ENCODE measurements at places on chromosomes 3 and 15. TPM values are rescaled to one million over a fixed set of nuclear protein-coding genes. Genes with fewer than 3 reads are reported as not detected.
A peak's percentile ranks its signal among the peaks of the same experiment; 100 is the strongest.

SPESP1 gene
- 7.6 TPM for total RNA-seq

VEPH1 gene
- total RNA-seq, result 0.16 TPM

PLSCR5 gene
- not detected for total RNA-seq

ATP13A5 gene
- total RNA-seq, result not detected

DNA sequence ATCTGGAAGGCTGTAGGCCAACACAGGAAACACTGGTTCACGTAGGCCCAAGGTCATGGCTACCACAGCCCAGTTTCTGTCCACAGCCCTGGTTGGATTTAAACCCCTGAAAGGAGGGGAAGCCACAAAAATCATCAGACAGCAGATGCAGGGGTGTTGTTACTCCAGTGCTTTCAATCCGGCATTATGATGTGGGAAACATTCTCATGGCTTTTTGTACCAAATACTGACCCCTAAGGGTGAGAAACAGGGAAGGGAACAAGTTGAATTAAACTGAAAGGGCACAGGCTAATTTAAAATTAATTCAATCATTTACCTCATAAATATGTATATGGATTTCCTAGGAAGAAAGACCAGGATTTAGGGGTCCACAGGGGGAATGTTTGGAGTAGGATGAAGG is 375.6 kb downstream of the CTNNB1 start:
- peaks cover 28% of the 10 kb centered on the region for H3K4me1 ChIP-seq
- DNase-seq, result no peak
- no peaks in the 10 kb centered on the region for H3K36me3 ChIP-seq
- H3K4me3 ChIP-seq, result no peak overlapping the region

DNA sequence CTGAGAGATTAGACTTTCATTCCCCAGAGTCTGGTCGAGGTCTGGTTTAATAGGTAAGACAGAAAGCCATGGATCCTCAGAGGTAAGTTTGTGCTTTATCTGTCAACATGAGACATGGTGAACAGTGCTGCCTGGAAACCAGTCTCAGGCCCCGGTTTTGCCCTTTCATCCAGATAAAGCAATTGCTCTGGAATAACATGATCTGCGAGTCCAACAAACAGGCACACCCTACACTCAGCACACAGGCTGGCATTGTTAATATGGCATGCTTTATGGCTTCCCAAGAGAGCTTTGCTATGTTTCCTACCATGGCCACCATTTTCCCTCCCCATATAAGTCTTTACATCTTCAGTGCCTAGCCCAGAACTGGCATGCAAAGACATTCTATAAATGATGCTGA is 30.1 kb upstream of the MNS1 start:
- H3K36me3 ChIP-seq, result no peaks in the 10 kb centered on the region
- H3K27me3 ChIP-seq, result no peaks in the 10 kb centered on the region
- DNase-seq, result no peak
- H3K4me3 ChIP-seq, result no peak overlapping the region

GRCh38 chr3:110968076-110968475 is 103.5 kb upstream of the NECTIN3 start:
- H3K4me3 ChIP-seq, result no peak overlapping the region
- H3K27ac ChIP-seq, result no peak overlapping the region
- no peaks in the 10 kb centered on the region for H3K4me1 ChIP-seq
- DNase-seq, result no peak

GRCh38 chr3:19347671-19348070 is 199.4 kb downstream of the KCNH8 start:
- no peaks in the 10 kb centered on the region for H3K4me1 ChIP-seq
- no peaks in the 10 kb centered on the region for H3K27me3 ChIP-seq
- H3K4me3 ChIP-seq, result no peak overlapping the region
- H3K36me3 ChIP-seq, result no peaks in the 10 kb centered on the region
- DNase-seq, result no peak

DNA sequence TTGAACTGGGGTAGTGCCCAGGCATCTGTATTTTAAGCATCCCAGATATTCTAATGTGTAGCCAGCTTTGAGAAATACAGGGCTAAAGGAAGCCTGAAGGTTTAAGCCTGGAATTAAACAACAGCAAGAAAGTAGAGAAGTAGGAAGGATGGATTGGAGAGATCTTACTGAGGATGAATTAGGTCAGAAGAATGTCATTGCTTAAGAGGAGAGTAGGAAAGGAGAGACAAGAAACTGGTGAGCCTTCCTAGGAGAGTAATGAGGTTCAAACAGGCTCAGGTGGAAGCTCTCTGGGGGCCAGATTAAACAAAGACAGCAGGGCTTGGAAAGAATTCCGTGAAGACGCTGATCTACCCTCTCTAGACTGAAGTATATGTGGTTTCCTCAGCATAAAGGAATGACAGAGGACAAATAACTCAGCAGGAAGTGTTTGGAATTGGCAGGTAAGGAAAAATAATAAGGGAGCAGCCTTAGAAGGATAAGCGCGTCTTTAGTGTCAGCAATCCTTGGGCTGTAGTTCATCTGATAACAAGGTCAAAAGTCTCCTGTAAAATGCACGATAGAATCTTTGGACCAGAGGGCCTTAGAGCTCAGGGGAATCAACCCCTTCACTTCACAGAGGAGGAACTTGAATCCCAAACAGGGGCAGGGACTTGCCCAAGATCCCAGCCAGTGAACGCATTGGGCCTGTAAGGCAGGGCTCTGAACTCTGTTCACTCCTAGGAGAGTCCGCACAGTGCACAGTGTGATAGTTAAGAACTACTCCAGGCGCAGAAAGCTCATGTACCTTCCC is 90.9 kb downstream of the TP63 start:
- H3K4me1 ChIP-seq, result no peaks in the 10 kb centered on the region
- no peaks in the 10 kb centered on the region for H3K36me3 ChIP-seq
- no peak overlapping the region for H3K4me3 ChIP-seq
- H3K27me3 ChIP-seq, result no peaks in the 10 kb centered on the region
- DNase-seq, result no peak

GRCh38 chr3:107411779-107412178 is 34.5 kb downstream of the CCDC54 start:
- no peak for DNase-seq
- H3K27me3 ChIP-seq, result no peaks in the 10 kb centered on the region
- H3K27ac ChIP-seq, result no peak overlapping the region
- H3K36me3 ChIP-seq, result no peaks in the 10 kb centered on the region
- H3K4me1 ChIP-seq, result peaks cover 4% of the 10 kb centered on the region

GRCh38 chr3:113804661-113805060 is 33.9 kb upstream of the GRAMD1C start:
- H3K27me3 ChIP-seq, result no peaks in the 10 kb centered on the region
- no peak for DNase-seq
- peaks cover 100% of the 10 kb centered on the region for H3K36me3 ChIP-seq
- no peak overlapping the region for H3K27ac ChIP-seq

- peaks cover 8% of the 10 kb centered on the region for H3K27me3 ChIP-seq
- H3K27ac ChIP-seq, result peak overlapping the region; percentile 80
- peak overlapping the region; percentile 66 for H3K4me3 ChIP-seq
- peaks cover 72% of the 10 kb centered on the region for H3K4me1 ChIP-seq
Observed at GRCh38 chr15:43515741-43516140, 1.7 kb upstream of the MAP1A start.

DNA sequence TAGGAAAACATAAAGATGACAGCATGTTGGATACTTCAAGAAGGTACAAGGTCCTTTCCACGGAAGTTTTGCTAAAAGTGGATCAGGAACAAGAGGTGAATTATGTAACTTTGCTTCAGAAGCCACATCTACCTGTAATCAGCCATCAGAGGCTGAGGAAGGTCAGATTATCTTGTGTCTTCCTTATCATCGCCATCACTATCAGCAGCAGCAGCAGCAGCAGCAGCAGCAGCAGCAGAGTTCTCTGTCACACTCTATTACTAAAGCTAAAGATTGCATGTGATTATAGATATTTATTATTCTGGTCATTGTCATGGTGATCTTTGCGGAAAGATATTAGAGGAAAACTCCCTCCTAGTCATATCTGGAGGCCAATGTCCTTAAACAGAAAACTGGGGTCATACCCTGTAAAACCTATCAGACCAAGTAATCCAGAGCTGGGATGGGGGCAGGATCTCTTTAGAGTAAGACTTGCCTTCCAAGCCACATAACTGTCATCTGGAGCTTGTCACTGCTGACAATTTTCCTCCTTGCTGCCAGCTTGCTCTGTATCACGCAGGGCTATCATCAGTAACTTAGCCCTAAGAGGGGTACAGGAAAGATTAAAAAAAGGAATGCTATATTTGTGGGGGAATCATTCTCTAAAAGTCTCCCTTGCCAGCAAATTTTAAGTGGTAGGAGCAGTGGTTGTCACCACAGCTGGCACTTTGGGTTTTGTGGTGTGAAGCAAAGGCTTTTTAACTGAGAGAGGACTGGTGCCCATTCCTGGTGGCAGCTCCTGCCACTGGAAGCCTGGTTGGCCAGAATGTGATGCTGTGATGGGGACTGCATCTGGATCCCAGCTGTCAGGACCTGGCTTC is 130.9 kb upstream of the RASGRP1 start:
- no peaks in the 10 kb centered on the region for H3K27me3 ChIP-seq
- H3K36me3 ChIP-seq, result no peaks in the 10 kb centered on the region
- H3K4me3 ChIP-seq, result no peak overlapping the region
- no peak overlapping the region for H3K27ac ChIP-seq
- no peak for DNase-seq

GRCh38 chr15:41985236-41986160 is 13.1 kb upstream of the EHD4 start:
- H3K36me3 ChIP-seq, result no peaks in the 10 kb centered on the region
- no peak for DNase-seq
- H3K4me1 ChIP-seq, result peaks cover 22% of the 10 kb centered on the region
- no peak overlapping the region for H3K4me3 ChIP-seq

- H3K27me3 ChIP-seq, result peaks cover 58% of the 10 kb centered on the region
- peaks cover 43% of the 10 kb centered on the region for H3K4me1 ChIP-seq
- H3K27ac ChIP-seq, result peak overlapping the region; percentile 61
- H3K4me3 ChIP-seq, result peak overlapping the region; percentile 73
- peak; percentile 69 for DNase-seq
Observed at GRCh38 chr3:139934613-139935015, 371 bp upstream of the CLSTN2 start.

GRCh38 chr3:94159062-94159828 is 96.4 kb downstream of the NSUN3 start:
- H3K4me1 ChIP-seq, result no peaks in the 10 kb centered on the region
- no peak for DNase-seq
- no peaks in the 10 kb centered on the region for H3K27me3 ChIP-seq
- no peaks in the 10 kb centered on the region for H3K36me3 ChIP-seq
- H3K4me3 ChIP-seq, result no peak overlapping the region

- DNase-seq, result no peak
- no peaks in the 10 kb centered on the region for H3K27me3 ChIP-seq
- H3K27ac ChIP-seq, result no peak overlapping the region
- no peak overlapping the region for H3K4me3 ChIP-seq
- no peaks in the 10 kb centered on the region for H3K36me3 ChIP-seq
Observed at GRCh38 chr15:71788646-71789579, 21.4 kb upstream of the NR2E3 start.

DNA sequence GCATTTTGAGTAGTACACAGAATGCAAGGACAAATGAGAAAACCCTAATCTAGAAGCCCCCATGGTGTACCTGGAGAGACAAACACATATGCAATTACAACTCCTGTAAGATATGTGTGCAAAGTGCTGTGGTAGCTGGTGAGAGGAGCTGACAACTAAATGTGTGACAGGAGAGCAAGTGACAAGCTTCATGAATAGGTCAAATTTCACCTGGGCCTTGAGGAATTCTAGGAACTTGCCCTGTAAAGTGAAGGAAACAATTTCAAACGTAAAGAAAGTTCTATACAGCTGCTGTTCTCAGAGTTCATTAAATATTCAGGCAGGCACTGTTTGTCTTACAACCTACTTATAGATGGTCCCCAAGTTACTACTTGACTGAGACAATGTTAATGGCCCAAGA is 437.0 kb downstream of the TUSC7 start:
- H3K4me3 ChIP-seq, result no peak overlapping the region
- H3K36me3 ChIP-seq, result no peaks in the 10 kb centered on the region
- H3K27ac ChIP-seq, result no peak overlapping the region
- H3K4me1 ChIP-seq, result no peaks in the 10 kb centered on the region
- no peak for DNase-seq
- H3K27me3 ChIP-seq, result no peaks in the 10 kb centered on the region

- no peak overlapping the region for H3K27ac ChIP-seq
- H3K4me1 ChIP-seq, result no peaks in the 10 kb centered on the region
- no peak for DNase-seq
Observed at GRCh38 chr15:25690673-25691543, 172.2 kb downstream of the ATP10A start.

DNA sequence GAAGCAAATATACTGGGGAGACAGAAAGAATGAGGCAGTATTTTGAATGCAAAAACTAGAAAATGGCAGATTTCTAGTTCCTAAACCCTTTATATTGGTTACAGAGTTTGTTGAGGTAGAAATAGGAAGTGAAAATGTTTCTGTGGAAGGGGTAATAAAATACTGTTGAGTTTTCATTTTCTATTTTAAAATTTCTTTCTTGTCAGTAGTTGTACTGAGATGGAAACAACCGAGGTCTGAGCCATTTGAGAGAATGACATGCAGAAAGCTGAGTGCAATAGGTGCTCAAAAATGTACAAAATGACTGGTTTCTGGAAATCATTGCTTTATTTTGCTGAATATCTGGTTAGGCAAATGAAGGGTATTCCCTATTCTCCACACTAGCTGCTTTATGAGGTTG is 361.4 kb downstream of the CHL1 start:
- DNase-seq, result no peak
- no peak overlapping the region for H3K27ac ChIP-seq
- no peak overlapping the region for H3K4me3 ChIP-seq
- H3K36me3 ChIP-seq, result no peaks in the 10 kb centered on the region
- no peaks in the 10 kb centered on the region for H3K27me3 ChIP-seq

DNA sequence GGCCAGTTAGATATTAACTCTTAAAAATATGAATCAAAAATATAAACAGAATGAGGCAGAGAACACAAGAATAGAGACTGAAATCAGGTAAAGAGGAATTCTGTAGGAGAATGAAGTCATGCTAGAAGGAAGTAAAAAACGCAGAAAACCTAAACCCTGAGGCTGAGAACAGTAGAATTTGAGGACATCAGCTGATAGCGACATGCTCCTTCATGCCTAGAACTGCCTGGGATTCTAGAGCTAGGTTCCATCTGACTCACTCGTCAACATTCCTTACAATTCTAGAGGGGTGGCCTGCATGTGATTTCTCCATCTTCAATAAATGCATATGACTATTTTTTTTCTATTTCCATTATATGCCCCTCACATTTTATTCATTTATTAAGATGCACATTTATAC is 343.0 kb downstream of the ROBO1 start:
- no peak overlapping the region for H3K4me3 ChIP-seq
- H3K36me3 ChIP-seq, result no peaks in the 10 kb centered on the region
- no peak for DNase-seq
- H3K4me1 ChIP-seq, result no peaks in the 10 kb centered on the region
- H3K27me3 ChIP-seq, result no peaks in the 10 kb centered on the region

DNA sequence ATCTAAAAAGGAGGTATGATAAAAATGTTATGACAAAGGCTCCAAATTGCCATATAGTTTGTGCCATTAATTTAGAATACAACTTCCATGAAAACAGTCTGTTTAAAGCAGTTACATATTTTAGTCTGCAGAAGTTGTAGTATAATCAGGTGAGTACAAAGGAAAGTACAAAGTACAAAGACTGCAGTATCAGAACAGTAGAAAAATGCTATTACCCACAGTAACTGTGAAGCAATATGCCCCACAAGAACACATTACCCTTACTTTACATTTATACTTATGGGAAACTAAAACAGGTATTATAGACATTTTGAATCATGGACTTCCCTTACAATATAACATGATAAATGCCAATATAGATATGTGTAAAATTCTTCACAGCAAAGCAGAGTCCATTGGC is 398.5 kb downstream of the ERC2 start:
- H3K4me3 ChIP-seq, result no peak overlapping the region
- peaks cover 28% of the 10 kb centered on the region for H3K27me3 ChIP-seq
- H3K27ac ChIP-seq, result no peak overlapping the region
- no peak for DNase-seq

GRCh38 chr15:64687688-64688087 is 87.7 kb downstream of the RBPMS2 start:
- peak overlapping the region; percentile 61 for H3K27ac ChIP-seq
- no peak for DNase-seq
- H3K36me3 ChIP-seq, result peaks cover 73% of the 10 kb centered on the region
- no peaks in the 10 kb centered on the region for H3K27me3 ChIP-seq
- H3K4me1 ChIP-seq, result peaks cover 75% of the 10 kb centered on the region

All from left ventricle myocardium inferior (tissue), 1 donor.